ENCODE measurements at places on chromosomes 1 and 21.
A peak's percentile ranks its signal among the peaks of the same experiment; 100 is the strongest.

GRCh38 chr1:14955402-14955801 is 198.1 kb upstream of the TMEM51 start:
- DNase-seq, result no peak

GRCh38 chr21:33821503-33822322 is 93.9 kb downstream of the ATP5PO start:
- DNase-seq, result no peak

DNA sequence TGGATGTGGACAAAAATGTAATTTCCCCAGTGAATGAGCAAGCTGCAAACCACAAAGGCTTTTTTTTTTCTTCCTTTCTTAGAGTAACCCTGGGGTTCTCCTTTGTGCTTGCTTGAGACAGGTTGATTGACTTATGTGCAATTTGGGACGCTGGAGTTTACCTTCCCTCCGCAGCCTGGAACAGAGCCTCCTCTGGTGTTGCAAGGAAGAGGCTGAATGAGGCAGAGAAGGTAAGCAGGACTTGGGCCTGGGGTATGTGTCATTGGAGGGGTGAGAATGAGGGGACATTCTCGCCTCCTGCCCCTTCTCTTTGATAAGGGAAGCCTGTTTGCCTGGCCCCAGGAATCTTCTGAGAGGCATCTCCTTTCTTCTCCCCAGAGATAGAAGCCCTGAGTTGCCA is 49.8 kb downstream of the NFASC start:
- DNase-seq, result no peak

DNA sequence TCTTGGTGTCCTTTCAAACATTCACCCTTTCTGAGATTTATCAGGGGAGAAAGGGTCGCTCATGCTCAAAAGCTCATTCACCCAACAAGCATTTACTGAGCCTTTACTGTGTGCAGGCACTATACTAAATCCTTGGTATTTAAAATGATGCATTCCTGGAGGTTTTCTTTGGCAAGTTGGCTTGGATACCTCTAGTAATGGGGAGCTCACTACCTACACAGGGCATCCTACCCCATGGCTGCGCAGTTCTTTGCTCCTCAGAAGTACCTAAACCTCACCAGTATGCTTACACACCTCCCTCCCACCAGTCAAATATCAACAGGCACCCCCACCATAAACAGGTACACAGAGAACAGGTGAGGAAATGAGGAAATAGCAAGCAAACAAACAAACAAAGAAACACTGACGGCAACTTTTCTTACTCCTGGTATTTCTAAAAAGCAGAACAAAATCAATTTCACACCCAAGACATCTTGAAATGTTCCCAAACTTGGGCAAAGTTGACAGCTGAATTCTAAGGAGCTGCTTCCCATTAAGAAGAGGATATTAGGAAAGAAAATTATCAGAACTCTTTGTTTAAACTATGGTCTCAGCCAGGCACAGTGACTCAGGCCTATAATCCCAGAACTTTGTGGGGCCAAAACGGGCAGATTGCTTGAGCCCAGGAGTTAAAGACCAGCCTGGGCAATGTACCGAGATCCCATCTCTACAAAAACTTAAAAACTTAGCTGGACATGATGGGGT is 104.8 kb downstream of the PSMG1 start:
- DNase-seq, result no peak

- no peak for DNase-seq
Measured at GRCh38 chr21:26815197-26815596, 30.0 kb downstream of the ADAMTS1 start.

- peak; percentile 20 for DNase-seq
Measured at GRCh38 chr1:220999872-221000863, 120.9 kb downstream of the HLX start.

- no peak for DNase-seq
Measured at GRCh38 chr21:15289896-15290841, 225.4 kb upstream of the NRIP1 start.

DNA sequence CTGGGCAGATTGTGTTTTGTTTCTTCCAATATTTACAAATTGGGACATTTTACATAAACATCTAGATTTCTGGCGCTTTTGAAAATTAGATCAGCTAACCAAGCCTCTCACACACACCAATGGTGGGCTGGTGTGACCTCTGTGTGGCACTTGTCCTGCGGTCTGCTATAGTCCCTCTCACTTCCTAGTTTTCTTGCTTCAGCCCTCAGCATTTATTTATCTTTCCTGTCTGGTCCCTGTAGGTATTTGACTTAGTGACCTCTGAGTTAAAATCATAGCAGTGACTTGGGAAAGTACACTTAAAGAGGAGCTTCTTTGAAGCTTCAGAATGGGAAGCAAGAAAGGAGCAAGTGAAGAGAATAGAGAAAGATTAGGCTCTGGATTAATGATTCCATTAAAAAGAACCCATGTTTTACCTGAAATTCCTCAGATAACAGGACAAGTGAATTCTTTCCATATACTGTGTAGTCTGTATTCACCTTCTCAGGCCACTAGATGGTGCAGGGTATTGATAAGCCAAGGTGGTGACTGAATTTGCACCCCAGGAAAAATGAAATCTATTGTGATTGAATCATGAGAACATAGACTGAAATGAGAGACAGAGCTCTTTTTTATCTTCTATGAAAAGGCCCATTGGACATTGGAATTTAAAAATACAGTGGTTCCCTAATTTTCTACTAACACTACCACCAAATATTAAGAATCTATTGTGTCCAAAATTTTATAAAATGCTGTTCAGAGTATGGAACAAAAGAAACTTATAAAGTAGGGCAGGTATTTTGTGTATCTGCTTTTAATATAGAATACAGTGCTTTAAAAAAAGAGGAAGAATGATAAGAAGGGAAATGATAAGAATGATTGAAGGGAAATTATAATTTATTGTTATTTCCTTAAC is 7.1 kb upstream of the DIPK1A start:
- no peak for DNase-seq

- DNase-seq, result peak; percentile 99
Measured at GRCh38 chr1:77832901-77833300, 53.5 kb downstream of the MIGA1 start.

DNA sequence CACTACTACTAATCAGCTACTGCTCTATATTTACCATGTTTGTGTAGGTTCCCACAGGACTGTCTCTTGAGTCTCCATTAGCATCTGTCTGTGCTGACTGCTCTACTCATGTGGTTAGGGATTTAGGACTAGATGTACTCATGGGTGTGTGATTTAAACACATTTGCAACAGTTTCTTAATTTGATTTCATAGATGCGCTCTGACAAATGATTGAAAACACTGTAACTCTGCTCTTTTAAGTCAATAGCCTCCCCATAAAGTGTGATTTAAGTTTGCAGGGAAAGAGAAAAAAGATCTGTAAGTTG is 809.3 kb downstream of the NCAM2 start:
- peak; percentile 12 for DNase-seq

GRCh38 chr1:63777286-63777685 is 3.5 kb downstream of the ROR1 start:
- peak; percentile 16 for DNase-seq

DNA sequence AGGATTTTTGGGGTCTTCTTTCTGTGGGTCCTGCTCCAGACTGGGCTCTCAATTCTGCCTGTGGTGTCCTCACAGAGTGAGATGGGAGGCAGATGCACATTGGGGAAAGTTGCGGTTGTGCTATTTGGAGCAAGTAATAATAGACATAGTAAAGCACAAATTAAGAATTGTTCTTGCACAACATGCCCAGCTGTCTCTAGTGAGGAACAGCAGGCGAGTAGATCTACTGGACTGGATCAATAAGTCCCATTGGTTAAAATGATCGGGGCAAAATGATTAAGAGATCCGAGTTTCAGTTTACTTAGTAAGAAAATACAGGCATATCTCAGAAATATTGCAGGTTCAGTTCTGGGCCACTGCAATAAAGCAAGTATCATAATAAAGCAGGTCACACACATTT is 448.3 kb upstream of the PROX1 start:
- DNase-seq, result no peak

- no peak for DNase-seq
Measured at GRCh38 chr1:43634721-43635120, 15.2 kb upstream of the KDM4A start.

- peak; percentile 81 for DNase-seq
Measured at GRCh38 chr1:44714944-44715571, 15.9 kb downstream of the RNU5D-1 start.
